ENCODE measurements at places on chromosomes 11 and 22. TPM values are rescaled to one million over a fixed set of nuclear protein-coding genes. Genes with fewer than 3 reads are reported as not detected.

Gene APOA1
- not detected for total RNA-seq

Gene APOL3
- 0.44 TPM for total RNA-seq

Gene C11orf87
- not detected for total RNA-seq

DNA sequence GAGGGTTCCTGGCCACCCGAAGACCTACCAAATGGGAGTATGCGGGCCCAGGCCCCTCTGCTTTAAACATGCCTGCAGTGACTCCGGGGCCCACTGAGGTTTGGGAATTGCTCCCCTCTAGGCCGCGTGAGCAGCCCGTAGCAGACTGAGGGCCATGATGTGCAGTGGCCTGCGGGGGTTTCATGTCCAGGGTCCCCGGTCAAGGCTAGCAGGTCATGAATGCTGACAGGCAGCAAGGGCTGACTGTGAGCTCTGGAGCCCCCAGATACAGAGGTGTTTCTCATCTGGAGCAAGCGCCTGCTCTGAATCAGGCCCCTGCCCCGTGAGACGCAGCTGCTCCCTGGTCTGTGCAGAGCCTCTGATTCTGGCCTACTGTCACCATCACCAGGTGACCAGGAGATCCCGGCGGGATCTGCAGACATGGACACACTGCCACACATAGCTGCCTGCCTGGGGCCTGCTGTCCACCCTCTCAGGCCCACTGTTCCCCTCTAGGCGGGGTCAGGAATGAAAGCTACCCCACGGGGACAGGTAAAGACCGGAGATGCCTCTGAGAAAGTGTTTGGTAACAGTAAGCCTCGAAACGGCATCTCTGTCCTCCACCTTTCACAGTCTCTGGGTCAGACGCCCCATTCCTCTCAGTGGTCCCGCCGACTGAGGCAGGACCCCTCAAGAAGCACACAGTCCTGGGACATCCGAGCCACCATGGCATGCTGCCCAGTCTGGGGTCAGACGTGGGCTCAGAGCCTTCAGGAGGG is 73.3 kb downstream of the PARVB start:
- H3K36me3 ChIP-seq: no peaks in the 10 kb centered on the region
- no peaks in the 10 kb centered on the region for H3K4me1 ChIP-seq
- no peaks in the 10 kb centered on the region for H3K27me3 ChIP-seq
- DNase-seq: no peak
- no peak overlapping the region for H3K27ac ChIP-seq
- no peak overlapping the region for H3K4me3 ChIP-seq

GRCh38 chr11:110665689-110666465 is 46.4 kb downstream of the ARHGAP20 start:
- H3K27ac ChIP-seq: no peak overlapping the region
- no peaks in the 10 kb centered on the region for H3K36me3 ChIP-seq
- H3K4me1 ChIP-seq: no peaks in the 10 kb centered on the region
- peaks cover 89% of the 10 kb centered on the region for H3K27me3 ChIP-seq
- no peak overlapping the region for H3K4me3 ChIP-seq

GRCh38 chr22:44192098-44192815 is 11.5 kb downstream of the PARVG start:
- no peaks in the 10 kb centered on the region for H3K36me3 ChIP-seq
- H3K27ac ChIP-seq: no peak overlapping the region
- H3K27me3 ChIP-seq: peaks cover 34% of the 10 kb centered on the region
- DNase-seq: peak; percentile 42
- H3K4me3 ChIP-seq: peak overlapping the region; percentile 55

DNA sequence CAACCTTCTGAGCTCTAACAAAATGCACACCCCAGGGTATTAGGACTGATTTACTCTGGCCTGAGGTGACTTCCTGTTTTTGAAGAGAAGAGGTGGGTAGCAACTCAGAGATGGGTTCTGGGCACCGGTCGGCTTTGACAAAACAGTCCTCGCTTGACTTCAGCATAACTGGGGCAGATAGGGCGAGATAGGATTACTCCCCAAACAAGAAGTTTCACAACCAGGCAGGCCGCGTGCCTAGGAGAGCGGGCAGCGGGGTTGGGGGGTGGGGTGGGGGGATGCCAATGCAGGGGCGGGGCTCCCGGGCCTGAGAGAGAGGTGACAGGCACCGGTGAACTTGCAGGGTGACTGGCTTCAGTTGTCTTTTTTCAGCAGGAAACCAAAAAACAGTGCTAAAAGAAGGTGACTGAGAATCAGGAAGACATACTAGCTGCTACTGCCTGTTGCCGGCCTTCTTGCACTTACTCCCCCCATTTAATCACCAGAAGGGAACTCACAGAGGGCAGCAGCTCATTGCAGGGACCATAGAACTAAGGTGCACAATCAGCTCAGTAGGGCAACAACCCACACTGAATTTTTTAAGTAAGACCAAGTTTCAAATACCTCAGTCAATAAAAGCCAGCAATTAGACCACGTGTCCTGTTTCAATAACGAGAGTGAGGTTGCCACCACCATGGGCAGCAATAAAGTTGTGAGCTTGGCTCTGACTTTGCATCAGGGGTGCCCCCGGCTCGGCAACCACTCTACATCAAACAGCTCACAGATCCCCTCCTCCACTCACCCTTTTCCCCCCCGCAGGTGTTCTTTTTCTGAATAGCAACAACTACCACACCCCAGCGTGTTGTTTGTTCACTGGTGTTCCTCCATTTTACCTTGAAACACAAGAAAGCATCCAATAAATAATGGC is 37.2 kb upstream of the ETS1 start:
- H3K4me1 ChIP-seq: no peaks in the 10 kb centered on the region
- H3K4me3 ChIP-seq: no peak overlapping the region
- no peaks in the 10 kb centered on the region for H3K36me3 ChIP-seq
- H3K27ac ChIP-seq: no peak overlapping the region
- DNase-seq: no peak

- no peak for DNase-seq
- no peak overlapping the region for H3K4me3 ChIP-seq
- H3K27me3 ChIP-seq: no peaks in the 10 kb centered on the region
- peaks cover 5% of the 10 kb centered on the region for H3K4me1 ChIP-seq
- H3K36me3 ChIP-seq: no peaks in the 10 kb centered on the region
Observed at GRCh38 chr11:91263496-91264365, 960.9 kb upstream of the FAT3 start.

DNA sequence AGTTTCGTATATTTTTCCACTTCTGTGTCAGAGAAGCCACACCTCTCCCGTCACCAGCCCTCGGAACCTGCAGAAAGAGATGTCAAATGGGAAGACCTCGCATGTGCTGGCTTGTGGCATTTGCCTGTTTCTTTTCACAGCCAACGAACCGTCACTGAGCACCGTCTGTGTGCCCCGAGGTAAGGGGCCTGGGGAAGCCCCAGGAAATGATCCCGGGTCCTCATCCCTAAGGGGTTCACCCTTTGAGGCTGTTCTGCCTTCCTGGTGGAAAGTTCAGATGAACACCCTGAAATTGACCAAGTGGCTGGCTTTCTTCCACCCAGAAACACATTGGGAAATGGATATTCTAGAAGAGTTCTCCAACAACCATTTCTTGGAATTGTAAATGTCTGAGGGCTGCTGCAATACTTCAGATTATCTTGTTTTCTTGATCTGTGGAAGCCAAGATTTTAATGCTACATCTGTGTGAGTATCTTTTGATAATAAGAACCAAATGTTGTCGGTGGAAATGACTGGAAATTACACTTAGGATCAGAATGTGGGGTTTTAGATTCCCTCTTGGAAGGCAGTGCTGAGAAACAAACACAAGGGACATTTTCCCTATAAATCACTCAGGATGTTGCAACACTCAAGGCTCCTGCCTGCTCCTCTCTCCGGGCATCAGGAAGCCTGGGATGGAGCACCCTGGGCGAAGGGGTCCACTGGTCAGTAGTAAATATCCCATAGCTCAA is 37.6 kb downstream of the RIBC2 start:
- H3K4me3 ChIP-seq: no peak overlapping the region
- no peak overlapping the region for H3K27ac ChIP-seq
- H3K27me3 ChIP-seq: no peaks in the 10 kb centered on the region

- DNase-seq: peak; percentile 72
- no peaks in the 10 kb centered on the region for H3K27me3 ChIP-seq
- H3K4me1 ChIP-seq: peaks cover 9% of the 10 kb centered on the region
- H3K27ac ChIP-seq: no peak overlapping the region
Observed at GRCh38 chr11:65498042-65498726, 661 bp upstream of the MALAT1 start.

DNA sequence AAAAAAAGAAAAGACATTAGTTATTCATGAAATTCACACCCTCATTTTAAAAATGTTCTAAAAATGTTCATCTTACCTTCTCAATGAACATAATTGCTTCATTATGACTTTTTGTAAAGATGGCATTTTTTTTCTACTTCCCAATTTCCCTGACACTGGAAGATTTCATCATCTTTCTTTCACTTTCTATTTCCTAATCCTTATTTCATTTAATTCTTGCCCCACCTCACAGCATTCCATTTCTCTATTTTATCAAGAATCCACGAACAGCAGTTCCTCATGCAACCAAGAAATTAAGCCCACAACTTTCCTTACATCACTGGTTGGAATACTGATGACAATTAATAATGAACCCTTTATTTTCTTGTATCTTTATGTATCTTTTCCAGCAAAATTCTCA is 1.9 kb downstream of the PATL1 start:
- H3K4me3 ChIP-seq: peak overlapping the region; percentile 95
- H3K27ac ChIP-seq: no peak overlapping the region
- peaks cover 27% of the 10 kb centered on the region for H3K4me1 ChIP-seq
- peaks cover 52% of the 10 kb centered on the region for H3K36me3 ChIP-seq
- peak; percentile 11 for DNase-seq
- no peaks in the 10 kb centered on the region for H3K27me3 ChIP-seq

DNA sequence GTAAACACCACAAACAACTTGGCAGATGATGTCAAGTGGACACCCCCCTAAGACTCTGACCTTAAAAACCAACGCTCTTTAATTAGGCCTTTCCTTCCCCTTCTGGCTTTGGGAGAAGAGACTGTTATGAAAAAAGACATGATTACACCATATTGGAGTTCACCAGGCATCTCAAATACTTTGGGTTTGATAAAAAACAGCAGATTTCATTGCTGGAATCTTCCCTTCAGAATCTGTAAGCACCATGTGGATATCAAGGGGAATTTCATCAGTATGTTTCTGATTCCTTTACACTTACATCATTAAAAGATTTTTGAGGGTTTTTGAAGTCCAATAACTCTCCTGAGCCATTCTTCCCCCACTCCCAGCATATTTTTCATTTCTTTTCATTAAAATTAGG is 85.6 kb downstream of the KIRREL3 start:
- H3K36me3 ChIP-seq: no peaks in the 10 kb centered on the region
- H3K27me3 ChIP-seq: no peaks in the 10 kb centered on the region
- no peaks in the 10 kb centered on the region for H3K4me1 ChIP-seq
- no peak overlapping the region for H3K27ac ChIP-seq
- no peak for DNase-seq

DNA sequence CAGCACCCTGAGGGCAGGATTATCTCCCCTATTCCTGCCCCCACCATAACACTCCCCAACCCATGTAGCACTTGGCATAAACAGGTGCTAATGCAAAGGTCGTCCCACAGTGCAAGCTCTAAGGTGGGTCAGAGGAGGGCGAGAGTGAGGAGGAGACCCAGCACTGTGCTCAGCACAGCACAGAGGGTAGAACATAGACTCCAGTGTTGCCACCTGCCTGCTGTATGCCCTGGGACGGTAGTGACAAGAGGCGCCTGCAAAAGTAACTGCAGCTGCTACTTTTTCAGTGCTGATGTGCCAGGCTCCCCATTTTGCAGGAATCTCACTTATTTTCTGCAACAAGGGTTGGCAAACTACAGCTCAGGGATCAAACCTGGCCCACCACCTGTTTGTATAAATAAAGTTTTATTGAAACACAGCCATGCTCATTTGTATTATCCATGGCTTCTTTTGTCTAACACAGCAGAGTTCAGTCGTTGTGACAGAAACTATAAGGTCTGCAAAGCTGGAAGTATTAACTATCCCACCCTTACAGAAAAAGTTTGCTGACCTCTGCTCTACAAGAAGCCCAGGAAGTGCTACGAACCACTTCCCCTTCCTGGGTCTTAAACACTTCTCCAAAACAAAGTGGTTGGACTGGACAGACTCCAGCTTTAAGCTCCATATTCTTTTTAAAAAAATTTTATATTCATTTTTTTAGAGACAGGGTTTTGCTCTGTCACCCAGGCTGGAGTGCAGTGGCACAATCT is 16.9 kb upstream of the CDC42BPG start:
- peaks cover 8% of the 10 kb centered on the region for H3K36me3 ChIP-seq
- no peaks in the 10 kb centered on the region for H3K27me3 ChIP-seq
- no peak overlapping the region for H3K27ac ChIP-seq

- H3K4me1 ChIP-seq: no peaks in the 10 kb centered on the region
- H3K36me3 ChIP-seq: no peaks in the 10 kb centered on the region
- DNase-seq: peak; percentile 51
Observed at GRCh38 chr11:15258433-15259165, 143.9 kb downstream of the INSC start.

DNA sequence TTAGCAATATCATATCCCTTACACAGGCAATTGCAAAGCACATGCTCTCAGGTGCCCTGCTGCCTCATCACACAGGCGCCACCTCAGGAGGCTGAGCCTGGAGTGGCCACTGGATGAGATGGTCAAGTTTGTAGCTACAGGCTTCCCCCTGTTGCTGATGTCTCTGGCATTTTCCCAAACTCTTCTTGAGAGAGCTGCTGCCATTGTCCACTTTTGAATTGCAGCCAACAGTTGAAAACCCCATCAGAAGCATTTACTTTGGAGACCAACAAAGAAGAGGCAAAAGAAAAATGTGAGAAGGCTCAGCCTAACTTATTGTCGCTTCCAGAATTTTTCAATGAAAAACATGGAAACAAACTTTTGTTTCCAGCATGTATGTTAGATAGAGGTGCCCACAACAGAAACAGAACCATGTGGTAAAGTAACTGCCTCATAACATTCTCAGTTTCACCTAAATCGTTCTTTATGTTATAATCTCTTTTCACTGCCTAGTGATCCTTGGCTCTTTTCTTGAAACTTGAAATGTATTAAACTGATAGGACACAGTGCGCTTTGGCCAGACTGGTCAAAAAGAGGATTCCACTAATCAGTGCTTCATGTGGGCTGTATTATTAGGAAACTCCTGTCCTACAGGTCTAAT is 47.6 kb upstream of the OR8B8 start:
- no peak overlapping the region for H3K4me3 ChIP-seq
- H3K27me3 ChIP-seq: peaks cover 34% of the 10 kb centered on the region
- H3K27ac ChIP-seq: no peak overlapping the region
- H3K36me3 ChIP-seq: no peaks in the 10 kb centered on the region
- no peaks in the 10 kb centered on the region for H3K4me1 ChIP-seq
- no peak for DNase-seq

DNA sequence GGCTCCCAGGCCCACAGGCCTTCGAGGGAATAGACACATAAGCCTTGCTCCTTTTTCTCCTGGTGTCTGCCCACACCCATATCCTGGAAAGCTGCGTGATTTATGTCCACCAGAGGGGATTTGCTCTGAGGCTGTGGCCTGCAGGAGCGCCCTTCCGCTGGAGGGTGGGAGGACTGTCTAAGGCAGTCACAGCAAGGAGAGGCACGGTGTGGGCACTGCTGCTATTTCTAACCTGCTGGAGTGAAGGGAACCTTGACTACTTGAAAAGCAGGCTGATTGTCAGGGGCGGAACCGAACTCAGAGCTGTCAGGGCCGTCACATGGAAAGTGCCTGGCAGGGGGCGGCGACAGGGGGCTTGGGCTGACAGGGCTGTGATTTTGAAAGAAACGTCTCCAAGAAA is 3.7 kb downstream of the UPB1 start:
- no peak overlapping the region for H3K4me3 ChIP-seq
- H3K36me3 ChIP-seq: no peaks in the 10 kb centered on the region
- H3K27ac ChIP-seq: no peak overlapping the region
- no peak for DNase-seq

GRCh38 chr22:30457981-30458380 is 13.8 kb downstream of the SEC14L3 start:
- peaks cover 11% of the 10 kb centered on the region for H3K27me3 ChIP-seq
- no peak overlapping the region for H3K4me3 ChIP-seq
- H3K27ac ChIP-seq: no peak overlapping the region
- H3K4me1 ChIP-seq: no peaks in the 10 kb centered on the region
- peaks cover 6% of the 10 kb centered on the region for H3K36me3 ChIP-seq
- DNase-seq: no peak

Data from MCF 10A (cell line).